Tracheal epithelial cell (primary cell): ENCODE measurements at places on chromosomes 2 and 18. TPM values are rescaled to one million over a fixed set of nuclear protein-coding genes. Genes with fewer than 3 reads are reported as not detected.

HNRNPLL gene
- 19.0 and 29.4 TPM in 2 replicates for total RNA-seq

SULT1C2 gene
- 0.21 and 0.72 TPM in 2 replicates for total RNA-seq

CELF4 gene
- not detected in 2 replicates for total RNA-seq

HPCAL1 gene
- 12.4 and 42.7 TPM in 2 replicates for total RNA-seq

NGEF gene
- total RNA-seq = 0.21 and 0.96 TPM in 2 replicates

ZC3H8 gene
- 3.4 and 7.2 TPM in 2 replicates for total RNA-seq

STAM2 gene
- total RNA-seq = 23.6 and 26.6 TPM in 2 replicates

NCKAP5 gene
- total RNA-seq = 0.43 and 0.96 TPM in 2 replicates

PSD4 gene
- 42.0 and 45.3 TPM in 2 replicates for total RNA-seq

TUBA4B gene
- total RNA-seq = not detected in 2 replicates

HNMT gene
- 3.4 and 7.2 TPM in 2 replicates for total RNA-seq

ALPG gene
- total RNA-seq = under 0.01 TPM in 1 of 2 replicates, not detected in the other

REEP1 gene
- total RNA-seq = 0.24 TPM in 1 of 2 replicates, not detected in the other

ACKR3 gene
- total RNA-seq = 14.7 and 21.7 TPM in 2 replicates

LCT gene
- total RNA-seq = not detected in 2 replicates

ANKRD62 gene
- 0.21 TPM in 1 of 2 replicates, not detected in the other for total RNA-seq

MEX3C gene
- 41.6 and 64.3 TPM in 2 replicates for total RNA-seq

RAX gene
- not detected in 2 replicates for total RNA-seq

CYTIP gene
- total RNA-seq = not detected in 2 replicates

UGT1A5 gene
- 0.24 TPM in 1 of 2 replicates, not detected in the other for total RNA-seq

OTX1 gene
- total RNA-seq = 2.7 and 4.3 TPM in 2 replicates

IL36B gene
- not detected in 2 replicates for total RNA-seq

TNFRSF11A gene
- total RNA-seq = 0.21 and 0.72 TPM in 2 replicates

NTSR2 gene
- total RNA-seq = not detected in 2 replicates

GGCX gene
- total RNA-seq = 27.3 and 35.4 TPM in 2 replicates

HOXD12 gene
- not detected in 2 replicates for total RNA-seq

COL3A1 gene
- total RNA-seq = 0.43 and 2.7 TPM in 2 replicates

ESPNL gene
- 0.48 TPM in 1 of 2 replicates, not detected in the other for total RNA-seq

CMPK2 gene
- total RNA-seq = 1.4 TPM in 1 of 2 replicates, not detected in the other

STK39 gene
- 9.4 and 19.2 TPM in 2 replicates for total RNA-seq

FSHR gene
- total RNA-seq = not detected in 2 replicates

SIX3 gene
- not detected in 2 replicates for total RNA-seq

CROCC2 gene
- not detected in 2 replicates for total RNA-seq

PHOSPHO2 gene
- 0.96 and 1.3 TPM in 2 replicates for total RNA-seq

HRH4 gene
- under 0.01 and 0.64 TPM in 2 replicates for total RNA-seq

DSG4 gene
- total RNA-seq = not detected in 2 replicates

TANK gene
- 88.2 and 91.4 TPM in 2 replicates for total RNA-seq

CRYGC gene
- not detected in 2 replicates for total RNA-seq

HEATR5B gene
- 18.3 and 19.0 TPM in 2 replicates for total RNA-seq

KCNJ3 gene
- not detected in 2 replicates for total RNA-seq

RTP5 gene
- not detected in 2 replicates for total RNA-seq

CYS1 gene
- 0.43 and 8.4 TPM in 2 replicates for total RNA-seq

CARF gene
- 3.1 and 4.7 TPM in 2 replicates for total RNA-seq

BCL11A gene
- 6.7 and 6.8 TPM in 2 replicates for total RNA-seq

CEP76 gene
- 9.4 and 14.5 TPM in 2 replicates for total RNA-seq

RAD51AP2 gene
- 0.21 and 0.24 TPM in 2 replicates for total RNA-seq

OSR1 gene
- 0.72 and 1.7 TPM in 2 replicates for total RNA-seq

PLGLB2 gene
- 0.24 TPM in 1 of 2 replicates, not detected in the other for total RNA-seq
